COLO829 (cell line): ENCODE measurements at places on chromosomes 7 and 10.

GRCh38 chr10:30384701-30385201, 35.7 kb upstream of the MTPAP start:
- DNase-seq = no peak

DNA sequence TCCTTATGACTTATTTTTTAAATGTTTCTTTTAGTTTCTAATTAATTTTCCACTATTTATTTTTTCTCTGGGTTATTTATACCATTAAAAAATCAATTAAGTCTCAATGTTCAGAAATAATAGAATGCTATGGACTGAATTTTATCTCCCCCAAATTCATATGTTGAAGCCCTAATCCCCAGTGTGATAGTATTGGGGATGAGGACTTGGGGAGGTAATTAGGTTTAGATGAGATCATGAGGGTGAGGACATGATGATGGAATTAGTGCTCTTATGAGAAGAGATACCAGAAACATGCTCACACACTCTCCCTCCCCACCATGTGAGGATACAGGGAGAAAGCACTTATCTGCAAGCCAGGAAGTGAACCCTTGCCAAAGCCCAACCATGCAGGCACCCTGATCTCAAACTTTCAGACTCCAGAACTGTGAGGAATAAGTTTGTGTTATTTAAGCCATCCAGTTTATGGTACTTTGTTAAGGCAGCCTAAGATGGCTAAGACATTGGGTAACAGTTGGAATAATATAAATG, 202.6 kb downstream of the MDFIC start:
- DNase-seq = no peak

DNA sequence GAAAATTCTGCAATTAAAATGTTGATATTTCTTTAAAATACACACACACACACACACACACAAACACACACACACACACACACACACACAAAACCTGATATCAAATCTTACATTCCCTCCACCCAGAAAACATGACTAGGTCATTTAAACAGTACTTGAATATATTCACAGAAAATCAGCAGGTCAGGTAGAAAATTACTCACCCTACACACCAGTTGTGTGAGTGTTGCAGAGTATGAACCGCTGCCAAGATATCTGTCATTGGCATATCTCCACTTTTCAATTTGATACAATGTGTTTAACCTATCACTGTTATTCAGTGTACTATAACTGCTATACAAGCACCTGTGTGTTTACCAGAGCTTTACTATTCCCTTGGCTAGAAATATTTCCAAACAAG, 283.6 kb upstream of the LRRTM3 start:
- no peak for DNase-seq

DNA sequence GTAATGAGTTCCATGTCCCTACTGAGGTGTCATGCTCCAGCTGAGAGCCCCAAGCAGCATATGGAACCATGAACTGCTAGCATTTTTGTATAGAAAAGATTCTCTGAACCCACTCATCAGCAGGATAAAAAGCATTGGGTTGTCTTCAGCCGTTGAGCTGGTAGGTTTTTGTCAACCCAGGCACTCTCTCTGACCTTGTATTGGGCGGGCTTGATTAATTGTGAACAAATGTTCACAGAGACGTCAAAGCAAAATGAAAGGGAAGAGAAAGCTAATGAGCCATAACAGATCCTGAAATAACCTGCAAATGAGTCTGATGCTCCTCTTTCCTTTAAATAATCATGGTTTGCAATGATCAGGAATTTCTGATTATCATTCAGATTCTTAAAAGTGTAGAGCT, 924.7 kb upstream of the CELF2 start:
- DNase-seq = no peak

DNA sequence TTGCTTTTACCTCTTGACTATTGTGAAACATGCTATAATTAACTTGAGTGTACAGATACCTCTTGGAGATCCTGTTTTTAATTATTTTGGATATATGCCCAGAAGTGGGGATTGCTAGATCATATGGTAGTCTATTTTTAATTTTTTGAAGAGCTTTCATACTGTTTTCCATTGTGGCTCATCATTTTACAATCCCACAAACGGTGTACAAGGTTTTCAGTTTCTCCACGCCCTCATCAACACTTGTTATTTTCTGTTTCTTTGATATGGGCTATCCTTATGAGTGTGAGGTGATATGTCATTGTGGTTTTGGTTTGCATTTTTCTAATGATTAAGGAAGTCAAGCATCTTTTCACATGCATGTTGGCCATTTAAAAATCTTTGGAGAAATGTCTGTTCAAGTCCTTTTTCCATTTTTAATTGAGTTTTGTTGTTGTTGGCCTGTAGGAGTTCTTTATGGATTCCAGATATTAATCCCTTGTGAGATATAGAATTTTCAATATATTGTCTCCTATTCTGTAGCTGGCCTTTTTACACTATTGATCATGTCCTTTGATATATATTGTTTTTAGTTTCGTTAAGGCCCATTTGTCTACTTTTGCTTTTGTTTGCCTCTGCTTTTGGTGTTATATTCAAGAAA, 7.5 kb downstream of the AGK start:
- no peak for DNase-seq

- no peak for DNase-seq
These were observed 627.2 kb downstream of the SUGCT start for GRCh38 chr7:40761762-40762560.

DNA sequence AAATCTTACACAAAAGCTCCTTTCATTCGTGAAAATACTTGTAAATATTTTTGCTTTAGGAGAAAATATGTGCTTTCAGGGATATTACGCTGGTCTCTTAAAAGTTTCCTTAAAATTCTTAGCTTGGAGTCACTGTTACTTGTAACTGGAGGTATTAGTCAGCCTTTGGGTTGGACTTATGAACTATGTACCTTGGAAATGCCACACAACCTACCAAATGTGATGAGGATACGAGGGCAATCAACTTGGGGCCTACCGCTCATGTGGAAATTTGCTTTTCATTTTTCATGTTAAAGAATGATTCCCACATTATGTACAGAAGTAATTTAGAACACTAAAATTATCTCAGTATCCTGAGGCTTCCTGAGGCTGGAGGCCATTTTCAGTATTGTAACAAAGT, 23.1 kb downstream of the SPAM1 start:
- no peak for DNase-seq

- DNase-seq = no peak
These were observed 33.8 kb downstream of the ANKMY2 start for GRCh38 chr7:16611711-16612110.

DNA sequence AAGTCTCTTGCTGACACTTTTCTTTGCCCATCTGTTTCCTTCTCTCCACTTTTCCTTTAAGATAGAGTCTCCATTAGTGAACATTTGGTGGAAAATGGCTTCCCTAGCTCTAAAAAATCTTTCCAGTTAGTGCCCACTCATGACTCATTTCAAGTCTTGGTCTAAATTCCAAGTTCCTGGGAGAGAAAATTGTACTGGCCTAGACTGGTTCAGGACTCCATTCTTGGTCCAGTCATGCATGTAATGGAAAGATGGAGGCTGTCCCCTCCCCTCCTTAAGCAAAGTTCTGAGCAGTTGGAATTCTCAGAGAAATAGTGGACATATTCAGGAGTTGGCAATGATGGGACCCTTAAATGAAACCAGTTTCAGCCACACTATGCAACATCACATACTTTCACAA, 3.8 kb upstream of the ALDH18A1 start:
- no peak for DNase-seq

DNA sequence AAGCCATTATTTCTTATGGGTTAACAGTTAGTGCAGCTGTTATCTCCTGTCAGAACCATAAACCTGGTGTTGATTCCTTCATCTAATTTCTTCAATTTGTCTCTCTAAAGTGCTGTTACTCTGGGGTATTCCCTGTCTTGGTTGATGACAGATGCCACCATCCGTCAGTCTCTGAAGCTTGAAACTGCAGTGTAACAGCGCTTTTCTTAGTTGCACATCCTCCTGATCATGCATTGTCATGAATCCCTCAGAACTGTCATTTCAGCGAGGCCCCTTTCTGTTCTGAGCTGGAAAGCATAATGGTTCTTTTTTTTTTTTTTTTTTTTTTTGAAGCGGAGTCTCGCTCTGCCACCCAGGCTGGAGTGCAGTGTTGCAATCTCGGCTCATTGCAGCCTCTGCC, 193.9 kb downstream of the SDK1 start:
- no peak for DNase-seq

DNA sequence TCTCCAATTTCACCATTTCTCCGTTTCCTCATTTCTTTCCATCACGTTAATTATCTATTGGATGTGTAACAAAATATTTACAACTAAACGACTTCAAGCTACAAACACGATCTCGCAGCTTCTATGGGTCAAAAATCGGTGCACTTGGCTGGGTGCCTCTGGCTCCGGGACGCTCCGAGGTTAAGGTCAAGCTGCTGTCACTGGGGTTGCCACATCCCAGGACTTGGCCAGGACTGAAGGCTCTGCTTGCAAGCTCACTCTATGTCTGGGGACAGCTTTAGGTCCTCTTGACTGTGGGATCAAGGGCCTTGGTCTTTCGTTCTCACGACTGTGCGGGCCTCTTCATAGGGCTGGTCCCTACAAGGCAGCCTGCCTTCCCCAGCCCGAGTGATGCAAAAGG, 159.7 kb downstream of the CCDC3 start:
- DNase-seq = no peak
